Head of caudate nucleus (tissue), 42 donors: ENCODE measurements at places on chromosomes 16 and 17.

DNA sequence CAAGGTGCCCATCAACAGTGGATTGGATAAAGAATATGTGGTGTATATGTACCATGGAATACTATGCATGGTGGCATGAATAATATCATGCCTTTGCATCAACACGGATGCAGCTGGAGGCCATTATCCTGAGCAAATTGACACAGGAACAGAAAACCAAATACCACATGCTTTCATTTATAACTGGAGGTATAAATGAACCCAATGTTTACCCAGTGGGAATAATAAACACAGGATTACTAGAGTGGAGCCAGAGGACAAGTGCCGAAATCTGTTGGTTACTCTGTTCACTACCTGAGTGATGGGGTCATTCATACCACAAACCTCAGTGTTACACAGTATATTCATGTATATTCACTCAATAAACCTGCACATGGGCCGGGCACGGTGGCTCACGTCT is 125.2 kb downstream of the CDH11 start:
- DNase-seq = no peak

DNA sequence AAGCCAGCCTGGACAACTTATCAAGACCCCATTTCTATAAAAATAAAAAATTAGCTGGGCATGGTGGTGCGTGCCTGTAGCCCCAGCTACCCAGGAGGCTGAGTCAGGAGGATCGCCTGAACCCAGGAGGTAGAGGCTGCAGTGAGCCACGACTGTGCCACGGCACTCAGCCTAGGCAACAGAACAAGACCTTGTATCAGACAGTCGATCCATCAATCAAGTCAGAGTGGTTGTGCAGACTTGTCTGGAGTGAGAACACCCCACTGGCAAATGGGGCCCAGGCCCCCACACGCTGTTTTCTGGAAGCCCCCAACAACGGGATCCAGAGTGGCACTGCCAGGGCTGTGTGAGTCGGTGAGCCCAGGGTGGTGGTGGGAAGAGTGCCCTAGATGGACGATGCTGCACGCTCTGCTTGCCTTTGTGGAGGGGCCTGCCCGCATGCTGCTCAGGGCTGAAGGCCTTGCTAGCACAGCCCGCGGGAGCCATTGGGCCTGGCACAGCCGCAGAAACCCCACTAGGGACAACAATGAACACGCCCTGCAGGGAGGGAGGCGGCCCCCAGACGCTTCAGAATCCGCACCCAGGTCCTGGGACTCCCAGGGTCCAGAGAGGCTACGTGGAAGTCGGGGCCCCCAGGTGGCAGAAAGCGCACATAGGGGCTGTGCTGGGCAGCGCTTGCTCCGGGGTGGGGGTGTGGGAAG is 80.1 kb upstream of the GNG13 start:
- DNase-seq = no peak

- DNase-seq = no peak
These were observed 35.4 kb downstream of the SLC6A4 start for GRCh38 chr17:30200106-30200505.

- peak; percentile 57 for DNase-seq
These were observed 75.6 kb upstream of the PLCG2 start for GRCh38 chr16:81703177-81704155.

DNA sequence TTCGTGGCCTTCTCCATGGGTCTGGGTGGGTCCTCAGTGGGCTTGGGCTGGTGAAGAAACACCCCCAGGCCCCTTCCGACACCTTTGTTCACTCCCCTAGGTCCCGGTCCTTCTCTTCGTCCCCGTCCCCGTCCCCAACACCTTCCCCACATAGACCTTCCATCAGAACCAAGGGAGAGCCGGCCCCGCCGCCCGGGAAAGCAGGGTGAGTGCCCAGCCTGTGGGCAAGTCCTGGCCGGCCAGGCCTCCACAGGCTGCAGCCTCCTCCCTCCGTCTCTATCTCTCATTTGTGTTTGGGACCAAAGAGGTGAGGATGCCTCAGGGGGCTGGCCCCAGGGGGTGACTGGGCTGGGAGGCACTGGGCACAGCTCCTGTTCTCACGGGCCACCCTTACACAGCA is 14.5 kb upstream of the IL17C start:
- DNase-seq = no peak

DNA sequence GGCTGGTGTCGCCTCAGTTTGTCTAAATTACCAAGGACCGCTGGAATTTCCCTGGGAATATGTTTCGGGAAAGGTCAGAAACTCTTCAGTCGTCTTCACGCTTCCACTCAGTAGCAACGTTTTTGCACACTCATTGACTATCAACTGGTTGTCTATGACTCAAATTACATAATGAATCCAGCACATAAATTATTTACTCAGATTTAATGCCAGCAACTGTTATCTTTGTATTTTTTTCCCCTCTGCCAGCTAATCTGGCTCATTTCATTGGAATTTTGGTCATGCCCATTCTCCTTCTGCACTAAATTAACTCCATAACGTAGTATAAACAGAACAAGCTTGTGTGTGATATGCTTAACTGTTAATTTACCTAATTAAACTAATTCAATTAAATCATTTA is 372.7 kb upstream of the ZFHX3 start:
- no peak for DNase-seq

DNA sequence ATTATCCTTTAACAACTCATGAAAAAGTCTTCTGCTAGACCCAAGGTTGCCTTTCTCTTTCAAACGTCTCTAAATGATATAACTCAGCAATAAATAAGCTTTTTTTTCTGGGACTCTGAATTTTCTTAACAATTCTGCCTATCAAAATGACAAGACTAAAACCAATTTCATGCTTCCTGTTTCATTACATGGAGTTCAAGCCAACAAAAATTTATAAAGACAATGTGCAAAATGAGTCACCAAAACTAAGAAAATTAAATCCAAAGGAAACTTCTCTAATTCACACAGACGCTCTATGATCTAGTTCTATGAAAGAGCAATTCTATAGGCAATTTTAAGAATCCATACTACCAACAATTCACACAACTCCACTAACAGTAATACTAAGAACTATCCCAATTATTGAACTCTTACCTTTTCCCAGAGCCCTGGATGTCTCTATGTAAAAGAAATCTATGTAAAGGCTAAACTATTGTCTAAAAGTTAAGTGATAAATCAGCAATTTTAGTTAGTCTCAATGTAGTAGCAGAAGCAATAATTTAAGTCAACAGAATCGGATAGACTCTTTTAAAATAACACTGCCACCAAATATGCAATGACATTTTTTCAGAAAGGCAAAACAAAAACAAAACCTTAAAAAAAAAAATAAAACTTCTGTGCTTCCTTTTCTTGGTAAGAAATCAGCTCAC is 44.2 kb downstream of the ZZEF1 start:
- no peak for DNase-seq

DNA sequence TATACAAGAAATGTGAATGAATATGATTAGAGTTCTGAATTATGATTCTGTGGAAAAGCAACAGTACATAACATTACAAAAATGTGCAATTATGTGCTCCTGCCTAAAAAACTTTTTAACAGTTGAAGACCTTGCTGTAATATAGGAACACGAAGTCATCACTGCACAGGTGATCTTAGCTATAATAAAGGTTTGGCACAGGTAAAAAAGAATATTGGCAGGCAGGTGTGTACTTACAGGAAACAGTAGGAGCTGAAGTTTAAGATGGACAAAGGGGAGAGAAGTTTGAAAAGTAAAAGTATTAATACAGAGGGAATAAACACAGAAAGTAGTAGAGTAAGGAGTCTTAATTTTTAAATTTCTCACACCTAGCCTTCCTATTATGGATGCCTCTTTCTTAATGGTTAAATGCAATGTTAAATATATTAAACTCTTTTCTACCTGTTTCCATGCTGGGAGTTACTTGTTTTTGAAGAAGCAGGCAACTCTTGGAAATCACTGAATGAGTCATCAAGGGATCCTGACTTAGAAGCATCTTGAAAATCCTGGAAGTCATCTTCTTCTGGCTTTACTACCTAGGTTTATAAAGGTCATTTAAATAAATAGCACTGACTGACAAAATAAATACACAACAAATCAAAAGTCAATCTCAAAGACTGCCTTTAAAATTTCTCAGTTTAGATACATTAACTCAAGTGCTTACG is 40.7 kb downstream of the SYNRG start:
- DNase-seq = no peak

DNA sequence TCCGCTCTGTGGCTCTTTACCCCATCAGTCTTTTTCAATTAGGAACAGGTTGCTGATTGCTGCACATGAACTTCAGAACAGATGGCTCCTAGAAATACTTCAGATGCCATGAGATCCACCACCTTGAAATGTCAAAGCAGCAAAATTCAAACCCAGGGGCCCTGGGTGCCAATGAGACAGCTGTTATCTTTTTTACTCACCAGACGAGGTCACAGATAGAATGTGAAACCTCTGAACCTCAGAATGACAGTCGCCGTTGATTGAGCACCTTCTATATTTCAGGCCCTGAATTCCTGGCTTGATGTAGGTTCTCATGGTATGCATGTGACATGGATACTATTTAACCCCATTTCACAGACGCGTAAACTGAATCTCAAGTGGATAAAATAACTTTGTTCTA is 63.0 kb downstream of the MAF start:
- no peak for DNase-seq

- no peak for DNase-seq
These were observed at the start of gene XAF1 for GRCh38 chr17:6755731-6756184. Gene XAF1, plus strand, starts transcription at chr17:6756046. Its CDS starts 33 bp downstream, at chr17:6756079.

GRCh38 chr17:80650751-80651518 is 106.3 kb downstream of the RPTOR start:
- no peak for DNase-seq

- no peak for DNase-seq
These were observed 12.1 kb upstream of the CBX8 start for GRCh38 chr17:79808763-79809529.

- no peak for DNase-seq
These were observed 2.9 kb downstream of the CMIP start for GRCh38 chr16:81447383-81448101.

GRCh38 chr16:55660828-55661227 is 5.0 kb downstream of the SLC6A2 start:
- DNase-seq = no peak

- no peak for DNase-seq
These were observed 25.6 kb downstream of the SOST start for GRCh38 chr17:43732958-43733357.

DNA sequence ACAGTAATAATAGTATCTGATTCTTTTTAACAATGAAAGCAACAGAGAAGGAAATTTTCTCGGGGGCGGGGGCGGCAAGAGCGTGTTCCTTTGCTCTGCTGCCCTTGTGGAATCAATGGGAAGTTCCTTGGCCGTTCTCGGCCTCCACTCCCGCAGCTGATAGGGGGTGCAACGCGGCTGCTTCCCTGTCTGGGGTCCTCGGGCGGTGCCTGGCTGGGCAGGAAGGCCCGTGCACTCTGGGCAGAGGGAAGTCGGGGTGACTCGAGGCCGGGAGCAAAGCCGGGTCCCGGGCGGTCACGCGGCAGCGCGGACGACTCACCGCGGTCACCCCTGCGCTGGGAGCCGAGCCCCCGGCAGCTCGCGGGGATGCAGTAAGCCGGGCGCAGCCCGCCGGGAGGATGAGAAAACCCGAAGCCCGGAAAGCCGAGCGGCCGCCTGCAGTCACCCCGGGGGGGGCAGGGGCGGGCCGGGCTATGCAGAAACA is 2.5 kb downstream of the TUBB3 start:
- peak; percentile 40 for DNase-seq

- DNase-seq = no peak
These were observed 120.6 kb downstream of the XYLT1 start for GRCh38 chr16:17350207-17350606.

DNA sequence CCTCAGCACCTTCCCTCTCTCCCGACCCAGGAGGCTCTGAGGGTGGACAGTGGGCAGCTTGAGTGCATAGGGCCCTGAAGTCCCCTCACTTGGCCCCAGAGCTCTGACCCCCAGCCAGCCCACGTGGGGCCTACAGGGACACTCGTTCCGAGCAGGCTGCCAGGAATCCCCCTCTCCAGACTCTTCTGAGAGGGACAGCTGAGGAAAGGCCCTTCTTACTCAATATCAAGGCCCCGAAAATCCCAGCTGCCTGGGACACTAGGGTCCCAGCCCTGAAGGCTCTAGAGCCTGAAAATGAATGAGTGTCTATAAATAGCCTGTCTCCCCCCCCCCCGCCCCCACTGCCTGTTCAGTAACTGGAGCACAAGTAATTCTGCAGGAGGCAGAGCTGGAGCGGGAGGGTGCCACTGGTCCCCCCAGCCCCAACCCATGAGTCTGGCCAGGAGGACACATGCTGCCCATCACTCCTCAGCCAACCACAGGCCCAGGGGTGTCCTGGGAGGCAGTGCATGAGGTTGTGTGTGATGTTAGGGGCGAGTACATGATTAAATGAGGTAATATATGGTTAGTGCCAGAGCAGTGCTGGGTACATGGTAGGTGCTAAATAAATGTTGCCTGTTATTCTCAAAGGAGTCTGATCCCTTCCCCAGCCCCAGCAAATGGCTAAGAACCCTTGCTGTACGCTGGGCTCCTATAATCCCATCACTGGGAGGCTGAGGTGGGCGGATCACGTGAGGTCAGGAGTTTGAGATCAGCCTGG is 11.6 kb downstream of the ADAM11 start:
- DNase-seq = no peak

GRCh38 chr16:19524616-19525384 is 1.1 kb downstream of the CCP110 start:
- DNase-seq = no peak

DNA sequence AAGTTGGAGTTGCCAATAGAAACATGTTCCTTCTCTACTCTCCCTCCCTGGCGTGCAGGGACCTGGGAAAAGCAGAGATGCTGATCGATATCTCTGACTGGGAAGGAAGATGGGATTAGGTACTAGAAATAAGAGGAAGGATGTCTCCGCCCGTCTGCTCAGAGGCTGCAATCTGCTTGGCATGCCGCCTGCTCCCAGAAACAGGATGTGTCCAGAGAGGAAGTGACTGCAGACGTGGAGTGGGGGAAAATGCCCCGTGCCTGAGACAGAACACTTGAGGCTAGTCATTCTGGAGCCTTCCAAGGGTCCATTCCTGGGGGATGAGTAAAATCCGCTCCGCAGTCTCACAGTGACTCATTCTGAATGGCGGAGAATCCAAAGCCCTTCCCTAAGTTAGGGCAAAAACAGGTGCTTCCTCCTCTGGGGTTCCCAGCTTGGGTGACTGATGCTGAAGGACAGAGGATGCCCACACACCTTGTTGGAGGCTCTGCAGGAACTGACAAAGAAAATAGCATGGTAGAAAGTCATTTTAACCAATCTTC is 45.0 kb upstream of the SMURF2 start:
- peak; percentile 62 for DNase-seq

GRCh38 chr17:38867968-38868816 is 1.7 kb upstream of the LASP1 start:
- DNase-seq = no peak

DNA sequence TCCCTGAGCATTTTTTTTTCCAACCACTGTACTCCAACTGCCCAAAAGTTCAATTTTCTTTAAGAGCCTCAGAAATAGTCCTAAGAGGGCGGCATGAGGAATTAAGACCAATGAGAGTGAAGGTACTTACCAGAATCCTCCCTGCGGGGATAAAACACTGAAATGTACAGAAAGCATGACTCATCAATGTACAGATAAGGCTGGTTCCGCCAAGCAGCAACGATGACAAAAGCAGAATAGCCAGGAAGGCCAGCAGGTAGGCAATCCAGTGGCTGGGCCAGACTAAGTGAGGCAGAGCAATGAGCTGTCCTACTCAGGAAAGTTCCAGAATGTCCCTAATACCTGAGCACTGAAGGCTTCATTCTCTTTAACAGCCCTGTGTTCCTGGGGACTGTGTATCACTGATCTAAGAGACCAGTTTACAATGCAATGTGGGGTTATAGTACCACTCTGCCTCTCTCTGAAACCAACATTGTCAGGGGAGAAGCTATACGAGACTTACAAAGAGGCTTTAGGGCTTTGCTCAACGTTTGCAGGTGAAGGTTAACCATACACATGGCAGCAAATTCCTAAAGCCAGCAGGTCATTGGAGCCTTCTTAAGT is 11.0 kb upstream of the GPR139 start:
- no peak for DNase-seq
